Endothelial cell of umbilical vein (primary cell): ENCODE measurements at places on chromosomes 4 and X.

DNA sequence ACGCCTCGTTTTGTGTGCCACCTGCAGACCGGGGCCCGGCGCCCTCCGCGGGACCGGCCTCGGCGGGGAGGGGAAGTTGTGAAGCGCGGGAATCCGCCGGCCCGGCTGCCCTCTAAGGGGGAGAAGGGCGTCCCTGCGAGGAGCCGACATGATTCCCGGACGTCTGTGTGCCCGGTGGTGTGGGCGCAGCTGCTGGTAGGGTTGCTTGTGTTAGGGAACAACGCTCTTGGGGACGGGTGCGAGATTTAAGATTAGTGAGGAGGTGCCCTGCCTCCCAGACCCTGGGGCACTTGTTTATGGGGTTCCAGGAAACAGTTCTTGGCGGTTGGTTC lies 627 bp downstream of the CDKN2AIP start:
- no peak for DNase-seq

DNA sequence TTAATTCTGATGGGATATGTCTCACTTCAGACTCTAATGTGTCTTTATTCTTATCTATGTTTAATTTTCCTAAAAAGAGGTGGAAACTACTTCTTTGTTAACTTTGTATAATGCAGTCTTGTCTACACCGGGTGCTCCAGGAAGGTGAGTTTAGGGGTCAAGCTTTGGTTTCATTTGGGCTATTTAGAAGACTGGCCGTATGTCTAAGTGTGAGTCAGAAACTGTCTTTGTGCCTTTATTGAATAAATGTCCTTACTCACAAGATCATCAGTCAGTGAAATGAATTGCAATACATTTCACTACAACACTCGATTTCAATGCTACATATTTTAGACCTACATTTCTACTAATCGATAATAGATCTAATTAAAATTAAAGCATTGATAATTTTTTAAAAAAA lies 56.2 kb downstream of the PROM1 start:
- DNase-seq = no peak

DNA sequence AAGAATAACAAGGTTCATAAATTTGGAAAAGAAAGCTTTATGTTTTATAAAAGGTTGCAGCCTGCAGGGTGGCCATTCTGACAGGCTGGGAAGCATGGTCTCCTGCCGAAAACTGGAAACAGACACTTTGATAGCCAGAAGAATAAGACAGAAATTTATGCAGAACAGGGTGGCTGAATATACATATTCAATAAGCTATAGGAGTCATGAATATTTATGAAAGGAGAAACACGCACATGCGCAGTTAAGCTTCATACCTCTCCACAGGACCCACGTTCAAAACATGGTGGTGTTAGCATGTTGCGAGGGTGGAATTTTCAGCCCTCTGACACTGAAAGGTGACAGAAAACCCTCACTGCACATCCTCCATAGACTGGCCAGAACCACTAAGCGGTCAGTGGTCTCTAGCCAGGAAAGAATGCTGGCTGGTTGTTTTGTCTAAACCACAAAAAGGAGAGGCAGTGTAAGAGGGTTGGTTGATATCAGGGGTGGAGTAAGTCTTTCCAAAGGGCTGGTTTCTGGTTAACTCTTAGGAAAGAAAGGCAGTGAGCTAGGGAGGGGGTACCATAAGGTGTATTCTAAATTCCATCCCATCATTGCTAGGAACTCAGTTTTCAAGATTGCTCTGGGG lies 58.2 kb downstream of the ANXA10 start:
- DNase-seq = no peak

GRCh38 chr4:142703694-142704309 lies 142.3 kb downstream of the INPP4B start:
- peak; percentile 17 for DNase-seq

- no peak for DNase-seq
Observed at GRCh38 chrX:41721590-41721989, 2.4 kb upstream of the GPR82 start.

- DNase-seq = no peak
Observed at GRCh38 chr4:6668391-6668790, 25.3 kb upstream of the S100P start.

- DNase-seq = no peak
Observed at GRCh38 chrX:27883468-27884092, 75.8 kb downstream of the MAGEB10 start.

GRCh38 chr4:124343661-124344171 lies 368.8 kb downstream of the ANKRD50 start:
- DNase-seq = no peak

DNA sequence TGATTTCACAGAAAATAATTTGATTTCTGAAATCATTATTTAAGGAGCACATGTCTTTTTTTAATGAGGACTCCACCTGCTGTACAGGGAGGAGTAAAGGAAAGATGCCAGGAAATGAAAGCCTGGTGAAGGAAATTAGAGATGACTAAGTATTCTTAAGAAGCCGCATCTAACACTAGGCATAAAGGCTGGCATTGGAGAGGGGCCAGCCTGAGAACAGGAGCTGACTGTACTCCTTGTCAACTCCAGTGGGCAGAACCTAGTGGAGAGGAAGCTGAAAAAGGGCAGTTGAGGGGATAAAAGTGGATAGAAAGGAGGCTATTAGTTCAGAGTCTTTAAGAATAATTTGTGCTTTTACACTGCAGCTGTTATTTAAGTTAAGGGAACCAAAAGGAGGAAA lies 393.0 kb downstream of the PPP1R2C start:
- DNase-seq = no peak

GRCh38 chrX:139167282-139167681 lies 363.3 kb upstream of the F9 start:
- DNase-seq = no peak

GRCh38 chr4:132065940-132066495 lies 1083.1 kb upstream of the PCDH10 start:
- DNase-seq = peak; percentile 5

DNA sequence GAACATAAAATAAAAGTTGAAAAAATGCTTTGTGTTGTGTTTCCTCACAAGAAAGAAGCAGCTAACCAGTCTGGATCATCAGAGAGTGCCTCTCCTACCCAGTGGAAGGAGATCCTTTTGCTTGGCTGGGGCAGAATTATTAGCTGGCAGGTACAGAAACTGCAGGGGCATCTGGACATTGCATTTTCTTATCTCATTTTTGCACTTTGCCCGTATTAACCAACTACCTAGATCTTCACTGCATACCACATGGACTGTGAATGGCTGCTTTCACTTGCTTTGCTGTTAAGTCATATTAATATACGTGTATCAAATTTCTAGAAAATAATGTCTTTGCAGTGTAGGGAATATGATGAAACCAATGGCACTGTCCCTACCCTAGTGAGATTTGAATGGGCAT lies 52.9 kb upstream of the PDGFRA start:
- no peak for DNase-seq

DNA sequence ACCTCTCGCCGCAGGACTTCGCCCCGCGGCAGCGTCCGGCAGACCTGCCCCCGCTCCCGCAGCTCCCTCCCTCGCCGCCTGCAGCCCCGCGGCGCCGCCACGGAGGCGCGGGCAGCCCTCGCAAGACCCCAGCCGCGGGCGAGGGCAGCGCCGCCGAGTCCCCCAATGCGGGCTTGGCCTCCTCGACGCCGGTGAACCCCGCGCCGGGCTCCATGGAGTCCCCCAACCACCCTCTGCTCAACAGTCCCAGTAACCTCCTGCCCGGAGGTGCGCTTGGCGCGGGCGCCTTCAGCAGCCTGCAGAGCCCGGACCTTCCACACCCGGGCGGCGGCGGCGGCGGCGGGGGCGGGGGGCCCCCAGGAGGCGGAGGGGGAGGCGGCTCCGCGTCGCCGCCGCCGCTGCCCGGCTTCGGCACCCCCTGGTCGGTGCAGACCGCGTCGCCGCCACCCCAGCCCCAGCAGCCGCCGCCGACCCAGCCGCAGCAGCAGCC lies 1.2 kb downstream of the CPEB2 start:
- DNase-seq = peak; percentile 63

DNA sequence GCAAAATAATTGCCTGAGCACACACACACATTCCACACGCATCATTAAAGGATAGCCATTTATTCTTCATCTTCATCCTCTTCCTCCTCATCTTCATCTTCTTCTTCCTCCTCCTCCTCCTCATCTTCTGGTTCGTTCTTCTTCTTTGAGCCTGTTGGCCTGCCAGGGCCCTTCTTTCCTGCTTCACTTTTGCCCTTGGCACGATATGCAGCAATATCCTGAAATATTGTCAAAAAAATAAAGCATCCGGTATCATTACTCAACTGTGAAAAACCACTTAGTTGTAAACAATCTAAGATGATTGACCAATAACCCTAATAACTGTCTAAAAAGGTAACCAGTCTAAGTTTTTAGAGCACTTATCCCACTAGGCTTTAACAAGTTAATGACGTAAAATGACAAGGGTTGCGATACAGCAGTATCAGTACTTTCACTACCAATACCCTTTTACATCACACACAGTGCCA lies 2.1 kb downstream of the HMGB2 start:
- peak; percentile 30 for DNase-seq

DNA sequence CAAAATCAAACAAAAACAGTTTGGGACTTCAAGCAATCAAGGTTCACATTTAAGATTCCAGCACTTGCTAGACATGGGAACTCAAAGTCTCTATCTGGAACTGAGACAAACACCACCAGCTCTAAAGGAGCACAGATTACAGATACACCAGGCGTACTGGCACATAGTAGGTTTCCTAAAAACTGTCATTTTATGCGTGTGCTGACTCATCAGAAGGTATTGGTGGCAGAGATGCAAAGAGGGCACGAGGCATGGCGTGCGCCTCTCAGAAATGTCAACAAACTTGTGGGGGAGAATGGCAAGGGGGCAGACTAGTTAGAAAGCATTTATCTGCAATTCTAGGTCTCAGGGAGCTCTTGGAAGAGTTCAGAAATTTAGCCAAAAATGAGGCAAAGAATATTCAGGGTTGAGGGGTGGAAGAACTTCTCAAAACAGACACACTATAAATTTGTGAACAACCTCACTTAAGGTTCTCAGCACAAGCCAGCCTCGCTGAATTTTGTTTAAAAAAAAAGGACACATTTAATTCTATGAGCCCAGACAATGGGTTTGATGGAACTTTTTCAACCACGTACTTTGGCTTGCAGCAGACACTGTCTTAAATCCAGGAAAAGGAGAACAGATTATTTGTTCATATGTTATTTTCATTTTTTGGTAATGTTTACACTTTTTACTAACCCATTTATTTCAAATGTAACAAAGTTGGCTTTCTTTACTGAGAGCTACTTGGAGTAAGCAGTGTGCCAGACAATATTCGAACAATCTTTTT lies 100.0 kb downstream of the SHISA3 start:
- no peak for DNase-seq

DNA sequence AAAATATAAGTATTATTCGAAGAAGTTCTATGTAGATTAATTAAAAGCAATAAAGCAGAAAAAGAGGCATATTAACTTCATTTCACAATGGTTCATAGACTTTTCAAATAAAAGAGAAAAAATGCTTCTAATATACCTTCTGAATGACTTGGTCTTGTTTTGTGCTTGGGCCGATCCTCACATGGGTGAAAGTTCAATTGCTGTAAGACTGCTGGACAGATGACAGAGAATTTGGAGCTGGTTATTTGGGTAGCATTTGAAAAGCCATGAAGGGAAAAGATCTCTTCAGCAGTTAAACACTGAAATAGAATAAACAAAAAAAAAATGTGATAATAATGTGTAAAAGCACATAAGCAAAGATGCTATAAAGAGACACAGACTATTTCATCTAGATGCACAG lies 29.8 kb downstream of the SLC39A8 start:
- DNase-seq = no peak

- no peak for DNase-seq
Observed at GRCh38 chrX:122504026-122504425, 680.1 kb upstream of the GRIA3 start.

DNA sequence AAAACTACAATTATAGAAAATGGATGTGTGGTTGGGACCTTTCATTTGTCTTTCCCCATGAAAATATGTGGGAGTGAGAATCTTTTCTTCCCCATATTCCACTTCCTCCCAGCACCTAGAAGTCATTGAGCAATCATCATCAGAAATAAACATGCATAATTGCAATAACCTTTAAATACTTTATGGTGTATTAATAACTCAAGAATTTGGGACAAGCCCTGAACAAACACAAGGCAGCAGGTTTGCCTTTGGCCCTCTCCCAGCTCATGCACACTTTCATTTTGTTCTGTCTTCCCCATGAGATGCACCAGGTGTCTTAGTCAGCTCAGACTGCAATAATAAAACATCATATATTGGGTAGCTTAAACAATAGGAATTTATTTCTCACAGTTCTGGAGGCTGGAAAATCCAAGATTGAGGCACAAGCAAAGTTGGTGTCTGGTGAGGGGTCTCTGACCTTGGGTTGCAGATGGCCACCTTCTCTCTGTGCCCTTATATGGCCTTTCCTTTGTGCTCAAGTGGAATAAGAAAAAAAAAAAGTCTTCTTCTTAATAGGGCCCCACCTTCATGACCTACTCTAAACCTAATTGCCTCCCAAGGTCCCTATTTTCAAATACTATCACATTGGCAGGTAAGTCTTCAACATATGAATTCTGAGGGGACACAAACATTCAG lies 34.7 kb upstream of the TMEM184C start:
- DNase-seq = no peak

DNA sequence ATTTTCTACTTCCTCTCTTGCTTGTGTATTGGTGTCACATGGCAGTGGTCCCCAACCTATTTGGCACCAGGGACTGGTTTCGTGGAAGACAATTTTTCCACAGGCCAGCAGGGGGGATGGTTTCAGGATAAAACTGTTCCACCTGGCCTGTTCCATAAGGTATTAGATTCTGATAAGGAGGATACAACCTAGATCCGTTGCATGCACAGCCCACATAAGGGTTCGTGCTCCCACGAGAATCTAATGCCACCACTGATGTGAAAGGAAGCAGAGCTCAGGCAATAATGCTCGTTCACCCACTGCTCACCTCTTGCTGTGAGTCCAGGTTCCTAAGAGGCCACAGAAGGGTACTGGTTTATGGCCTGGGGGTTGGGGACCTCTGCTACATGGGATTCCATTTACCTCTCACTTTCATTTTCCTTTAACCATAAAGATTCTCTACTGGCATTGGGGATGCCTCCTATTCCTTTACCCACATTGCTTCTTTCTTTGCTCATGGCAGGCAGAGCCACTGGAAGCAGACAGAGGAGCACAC lies 38.1 kb downstream of the SEC31A start:
- no peak for DNase-seq

- DNase-seq = peak; percentile 31
Observed at GRCh38 chr4:77047037-77047436, 28.8 kb downstream of the CCNI start.

GRCh38 chr4:143352720-143353119 lies 16.0 kb downstream of the GAB1 start:
- DNase-seq = no peak

GRCh38 chrX:9102956-9103355 lies 69.0 kb upstream of the FAM9B start:
- DNase-seq = no peak

GRCh38 chr4:111639876-111640275 lies 505.4 kb upstream of the FAM241A start:
- peak; percentile 10 for DNase-seq

DNA sequence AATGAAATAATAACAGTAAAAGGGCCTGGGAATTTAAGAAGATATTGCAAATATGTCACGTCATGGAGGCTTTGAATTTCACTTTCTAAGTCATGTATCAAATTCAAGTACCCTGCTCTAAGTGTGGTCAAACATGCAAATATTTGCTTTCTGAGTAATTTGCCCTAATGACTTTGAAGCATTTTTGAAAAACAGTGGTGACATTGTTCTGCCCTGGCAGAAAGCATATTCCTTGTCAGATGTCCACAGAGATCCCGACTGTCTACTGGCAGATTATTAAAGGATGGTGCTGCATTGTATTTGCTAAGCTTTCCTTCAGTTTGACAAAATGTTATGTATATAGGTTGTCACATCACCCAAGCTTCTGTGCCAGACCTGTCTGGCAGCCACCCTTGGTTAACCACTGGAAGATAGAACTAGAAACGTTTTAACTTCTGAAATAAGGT lies 92.5 kb downstream of the ANK2 start:
- no peak for DNase-seq
